ENCODE measurements at places on chromosomes 2 and 18. TPM values are rescaled to one million over a fixed set of nuclear protein-coding genes. Genes with fewer than 3 reads are reported as not detected.

GRCh38 chr2:222042666-222043065 is 256.1 kb downstream of the PAX3 start:
- DNase-seq, result no peak

NAB1 gene
- 27.4 TPM for polyA plus RNA-seq

ASB3 gene
- 20.5 TPM for polyA plus RNA-seq

DNA sequence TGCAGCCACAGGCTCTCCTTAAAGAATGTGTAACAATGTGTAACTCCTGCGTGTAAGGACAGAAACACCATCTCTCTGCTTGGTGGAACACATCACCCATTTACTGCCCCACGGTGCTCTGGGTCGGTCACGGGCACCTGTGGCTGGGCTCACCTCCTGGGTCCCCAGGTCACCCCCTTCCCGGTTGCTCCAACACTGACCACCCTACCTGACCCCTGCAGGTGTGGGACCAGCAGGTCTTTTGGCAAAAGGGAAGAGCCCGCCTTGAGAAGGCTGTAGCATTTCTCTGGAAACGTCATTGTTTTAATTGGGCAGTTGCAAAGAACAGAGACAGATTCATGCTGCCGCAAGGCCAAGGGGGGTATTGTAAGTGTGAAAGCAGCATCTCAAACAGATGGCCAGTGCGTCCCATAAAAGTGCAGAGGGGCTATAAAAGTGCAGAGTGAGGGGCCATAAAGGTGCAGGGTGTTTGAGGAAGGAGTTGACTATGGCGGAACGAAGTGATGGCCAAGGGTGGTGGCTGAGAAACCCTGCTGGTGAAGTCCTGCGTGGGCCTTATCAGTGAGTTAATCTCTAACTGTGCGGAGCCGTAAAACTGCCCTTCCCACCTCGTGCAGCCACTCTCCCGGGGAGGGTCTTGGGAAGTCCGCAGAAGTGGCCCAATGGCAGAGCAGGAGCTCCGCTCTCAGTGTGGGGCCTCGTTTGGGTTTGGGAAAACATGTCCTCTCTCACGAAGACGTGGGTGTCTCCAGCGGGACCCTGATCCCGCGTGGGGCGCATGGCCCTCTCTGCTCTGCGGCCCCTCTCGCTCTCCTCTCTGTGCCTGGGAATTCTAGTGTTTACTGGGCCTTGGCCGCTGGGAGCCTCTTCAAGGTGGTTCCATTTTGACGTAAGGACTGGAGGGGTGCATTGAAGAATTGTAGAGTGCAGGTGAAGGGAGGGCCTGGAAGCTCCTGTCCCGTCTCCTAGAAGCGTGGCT is 13.7 kb upstream of the NEU4 start:
- no peak for DNase-seq

DNA sequence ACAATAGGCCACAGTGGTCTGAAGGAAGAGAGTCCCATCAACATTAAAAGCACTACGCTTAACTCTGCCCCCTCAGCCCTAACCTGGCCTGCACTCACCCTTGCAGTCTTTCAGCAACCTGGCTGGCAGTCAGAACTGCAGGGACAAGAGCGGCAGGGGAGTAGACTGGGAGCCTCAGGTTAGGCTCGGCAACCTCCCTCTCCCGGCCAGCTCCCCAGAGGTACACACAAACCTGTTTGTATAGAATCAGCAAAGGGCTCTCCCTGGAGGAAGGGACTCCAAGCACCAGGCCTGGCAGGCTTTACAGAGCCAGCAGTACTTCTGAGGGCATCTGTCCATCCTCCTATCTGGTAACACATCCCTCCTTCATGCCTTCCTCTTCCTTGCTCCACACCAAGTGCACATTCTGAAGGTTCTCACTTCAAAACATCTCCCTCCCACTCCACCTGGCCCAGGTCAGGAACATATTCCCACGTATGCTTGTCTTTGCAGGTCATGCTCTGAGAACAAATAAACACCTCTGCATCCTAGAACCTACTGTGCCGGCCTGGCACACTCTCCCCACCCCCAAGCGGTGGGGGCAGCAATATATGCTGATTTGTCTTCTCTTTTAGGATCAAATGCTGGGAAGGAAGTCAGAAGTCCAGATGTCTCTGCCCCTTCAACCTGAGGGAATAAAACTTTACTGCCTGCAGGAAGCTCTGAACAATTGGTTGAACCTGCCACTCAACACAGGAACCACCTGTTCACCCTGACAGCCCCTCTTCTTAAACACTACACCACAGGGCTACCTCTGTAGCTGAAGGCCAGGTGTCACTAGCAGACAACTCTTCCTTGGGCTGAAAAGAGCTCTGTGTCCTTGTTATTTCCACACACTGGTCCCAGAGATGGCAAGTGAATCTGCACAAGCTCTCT is 12.6 kb upstream of the SFXN5 start:
- DNase-seq, result no peak

DNA sequence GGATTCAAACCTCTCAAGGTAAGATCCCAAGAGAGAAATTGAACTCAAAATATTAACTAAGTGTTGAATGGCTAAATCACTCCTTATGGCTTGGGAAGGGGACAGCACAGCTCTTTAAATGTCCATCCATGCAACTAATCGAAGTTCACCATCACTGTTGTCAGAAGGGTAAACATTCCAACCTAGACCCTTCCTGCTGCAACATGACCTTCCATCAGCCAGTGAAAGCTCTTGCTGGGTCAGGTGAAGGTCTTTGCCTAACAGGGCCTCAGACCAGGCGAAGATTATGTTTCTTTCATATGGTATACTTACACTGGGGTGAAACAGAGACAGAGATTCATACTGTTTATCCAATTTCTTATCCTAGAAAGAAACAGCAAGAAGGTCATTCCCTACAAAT is 16.4 kb downstream of the IAH1 start:
- DNase-seq, result no peak

C2orf80 gene
- polyA plus RNA-seq, result 3.3 TPM

DNA sequence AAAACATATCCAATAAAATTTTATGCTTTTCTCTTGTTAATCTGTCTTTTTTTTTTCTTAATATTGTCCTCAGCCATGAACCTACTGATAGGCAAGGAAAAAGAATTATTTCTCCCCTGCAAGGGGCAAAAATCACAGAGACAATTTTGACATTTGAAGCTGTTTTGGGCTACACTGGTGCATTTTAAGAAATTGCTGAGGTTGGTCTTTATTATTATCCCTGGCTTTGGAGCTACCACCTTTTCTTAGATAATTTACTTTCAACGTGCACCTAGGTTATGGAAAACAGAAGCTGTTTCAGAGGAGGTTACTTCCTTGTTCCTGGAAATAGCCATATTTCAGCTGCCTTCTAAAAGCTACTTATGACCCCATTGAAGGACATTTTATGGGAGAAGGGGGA is 195.5 kb upstream of the KYNU start:
- DNase-seq, result no peak

DNA sequence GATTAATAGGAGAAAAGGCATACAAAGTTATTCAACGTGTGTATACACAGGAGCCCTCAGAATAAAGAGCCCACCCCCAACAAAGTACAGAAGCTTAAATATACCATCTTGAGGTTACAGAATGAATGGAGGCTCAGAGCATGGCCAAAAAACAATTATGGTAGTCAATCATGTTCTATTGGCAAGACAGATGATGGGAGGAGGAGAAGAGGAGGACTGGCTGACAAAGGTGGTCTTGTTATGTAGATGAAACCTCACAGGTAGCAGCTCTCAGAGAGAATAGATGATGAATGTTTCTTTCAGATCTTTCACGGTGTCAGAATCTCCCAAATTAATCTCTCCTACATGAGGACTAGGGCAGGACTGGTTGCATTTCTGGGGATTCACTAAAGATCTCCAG is 66.0 kb downstream of the ARL4C start:
- DNase-seq, result no peak

DNA sequence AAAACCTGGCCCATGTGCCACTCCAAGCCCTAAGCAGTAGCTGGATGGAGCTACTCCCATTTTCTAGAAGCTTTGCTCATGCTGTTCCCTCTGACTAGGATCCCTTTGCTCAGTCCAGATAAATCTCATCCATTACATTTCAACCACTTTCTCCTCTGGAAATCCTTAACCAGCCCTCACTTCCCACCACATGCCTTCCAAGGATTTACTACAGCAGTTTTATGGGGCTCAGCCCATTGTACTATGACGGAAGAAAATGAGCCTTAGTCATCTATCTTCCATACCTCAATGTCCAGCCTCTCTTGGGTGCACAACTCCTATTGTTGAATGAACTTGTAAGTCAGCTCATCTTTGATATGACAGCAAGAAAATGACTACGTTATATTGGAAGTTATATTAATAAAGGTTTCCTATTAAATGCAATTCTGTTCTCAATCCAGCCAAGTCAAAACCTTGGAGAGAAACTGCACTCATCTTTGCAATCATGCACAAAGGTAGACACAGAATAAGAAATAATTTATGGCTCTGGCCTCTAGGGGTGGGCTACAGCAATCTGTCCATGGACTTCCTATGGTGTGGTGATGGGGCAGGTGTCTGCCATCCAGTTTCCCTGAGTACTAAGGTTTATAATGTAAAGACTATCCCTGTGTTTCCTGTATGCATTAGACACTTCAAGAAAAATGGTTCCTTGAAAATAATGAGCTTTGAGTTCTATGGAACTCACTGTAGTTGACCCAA is 3.4 kb downstream of the B4GALT6 start:
- no peak for DNase-seq

ZNF516 gene
- polyA plus RNA-seq, result 29.0 TPM

- DNase-seq, result no peak
Measured at GRCh38 chr2:76692908-76693307, 829.3 kb downstream of the LRRTM4 start.

DNA sequence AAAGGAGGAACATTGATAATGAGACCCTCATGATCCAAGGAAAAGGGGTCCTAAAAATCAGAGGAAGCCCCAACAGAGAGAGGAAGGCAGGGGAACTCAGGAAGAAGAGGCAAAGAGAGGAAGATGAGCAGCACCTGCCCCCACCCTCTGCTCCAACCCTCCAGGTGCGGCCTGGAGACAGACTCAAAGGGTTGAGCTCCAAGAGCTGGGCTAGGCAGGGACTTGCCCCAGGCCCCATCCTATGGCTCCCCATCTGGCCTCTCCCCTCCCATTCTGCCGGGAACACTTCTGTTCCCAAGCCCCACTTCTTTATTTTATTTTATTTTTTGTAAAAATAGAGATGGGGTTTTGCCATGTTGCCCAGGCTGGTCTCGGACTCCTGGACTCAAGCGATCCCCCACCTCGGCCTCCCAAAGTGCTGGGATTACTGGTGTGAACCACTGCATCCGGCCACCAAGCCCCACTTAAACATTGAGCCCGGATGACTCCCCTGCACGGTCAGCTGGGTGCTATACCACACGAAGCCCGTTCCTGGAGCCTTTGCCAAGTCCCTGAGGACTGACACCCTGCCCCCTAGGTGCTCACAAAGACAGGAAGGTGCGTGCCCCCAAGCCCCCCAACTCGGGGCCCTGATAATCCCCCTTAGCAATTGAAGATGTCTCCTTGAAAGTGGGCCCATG is 3.8 kb upstream of the GPR55 start:
- DNase-seq, result no peak

GRCh38 chr2:18671363-18671762 is 82.0 kb upstream of the NT5C1B start:
- no peak for DNase-seq

KCNG2 gene
- 0.20 TPM for polyA plus RNA-seq

DTNA gene
- 114 TPM for polyA plus RNA-seq

CYBRD1 gene
- polyA plus RNA-seq, result 8.0 TPM

- no peak for DNase-seq
Measured at GRCh38 chr2:151361674-151362370, 4.4 kb downstream of the TNFAIP6 start.

- DNase-seq, result peak; percentile 5
Measured at GRCh38 chr2:227817850-227818674, 4.4 kb downstream of the CCL20 start.

DNA sequence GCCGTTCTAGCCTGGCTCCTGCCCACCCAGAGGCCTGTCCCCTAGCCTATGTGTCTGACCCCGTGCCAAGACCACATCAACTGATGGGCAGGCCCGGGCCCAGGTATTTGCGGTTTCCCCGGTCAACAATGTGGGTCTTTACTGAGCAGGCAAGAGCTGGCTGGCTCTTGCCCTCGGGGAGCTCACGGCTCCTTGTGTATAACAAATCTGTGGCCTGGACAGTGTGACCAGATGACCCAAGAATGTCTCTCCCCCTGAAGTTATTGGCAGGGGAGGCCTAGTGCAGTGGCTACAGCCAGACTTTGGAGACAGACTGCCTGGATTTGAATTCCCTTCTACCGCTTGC is 179.6 kb downstream of the KLHL29 start:
- no peak for DNase-seq

DNA sequence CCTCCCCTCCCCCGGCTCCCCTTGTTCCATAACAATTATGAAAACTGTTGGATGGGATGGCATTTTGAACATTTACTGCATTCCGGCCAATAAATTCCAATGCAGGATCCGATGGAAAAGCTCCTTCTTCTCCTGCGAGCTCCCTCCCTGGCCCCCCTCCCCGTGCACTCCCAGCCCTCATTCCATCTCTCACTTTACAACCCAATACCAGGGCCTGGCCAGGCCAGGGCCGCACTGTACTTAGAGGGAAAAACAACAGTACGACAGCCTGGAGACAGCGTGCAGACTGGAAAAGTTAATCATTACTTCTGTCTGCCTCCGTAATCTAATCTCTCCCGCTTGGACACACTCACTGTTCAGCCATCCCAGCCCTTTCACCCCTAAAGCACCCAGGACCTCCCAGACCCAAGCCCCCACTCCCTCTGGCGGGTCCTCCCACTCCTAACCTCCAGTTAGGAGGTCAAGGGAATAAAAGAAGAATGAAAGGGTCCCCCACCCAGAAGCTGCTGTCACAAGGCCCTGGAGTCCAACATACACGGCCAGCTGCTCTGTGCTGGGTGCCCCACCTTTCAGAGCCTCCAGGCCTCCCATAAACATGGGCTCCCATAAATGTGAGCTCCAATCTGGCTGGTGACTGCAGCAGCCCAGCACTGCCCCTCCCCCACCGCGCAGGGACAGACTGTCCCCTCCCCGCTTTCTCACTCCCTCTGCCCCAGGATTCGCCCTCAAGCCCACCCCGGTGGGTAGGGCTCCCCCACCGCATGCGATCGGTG is 20.6 kb downstream of the SMAD7 start:
- no peak for DNase-seq

Measured in brain (organoid and tissue), 16 donors.